CD4-positive, alpha-beta T cell treated with Interleukin-10 for 1 hour (primary cell): ENCODE measurements at places on chromosomes 12 and 14.

- DNase-seq = no peak
Measured at GRCh38 chr14:101862711-101863110, 101.2 kb downstream of the PPP2R5C start.

DNA sequence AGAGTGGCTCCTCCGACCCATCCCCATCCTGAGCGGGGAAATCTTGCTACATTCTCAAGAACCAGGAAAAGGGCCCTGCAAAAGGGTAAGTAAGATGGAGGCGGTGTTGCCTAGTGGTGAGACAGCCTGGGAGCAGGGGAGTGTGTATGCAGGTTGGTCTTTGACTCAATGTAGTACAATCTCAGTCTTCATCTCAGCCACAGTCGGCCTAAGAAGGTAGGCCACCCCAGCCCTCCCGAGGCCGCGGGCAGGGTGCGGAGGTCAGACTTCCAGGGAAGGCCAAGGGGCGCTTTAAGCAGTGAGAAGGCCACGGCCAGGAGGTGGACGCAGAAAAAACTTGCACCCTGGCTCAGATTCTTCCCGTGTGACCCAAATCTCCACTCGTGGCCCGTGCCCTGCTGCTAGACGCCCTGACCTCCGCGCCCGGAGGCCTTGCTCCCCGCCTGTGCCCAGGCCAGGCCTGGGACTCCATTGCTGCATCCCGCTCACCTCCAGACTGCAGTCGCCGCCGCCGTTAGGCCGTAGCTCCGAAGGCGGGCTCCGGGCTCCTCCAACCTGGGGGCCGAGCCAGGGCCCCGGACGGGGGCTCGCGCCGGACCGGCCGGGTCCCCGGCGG is 435 bp downstream of the FOXM1 start:
- peak; percentile 7 for DNase-seq

GRCh38 chr12:132702640-132703039 is 8.0 kb upstream of the PGAM5 start:
- DNase-seq = no peak

DNA sequence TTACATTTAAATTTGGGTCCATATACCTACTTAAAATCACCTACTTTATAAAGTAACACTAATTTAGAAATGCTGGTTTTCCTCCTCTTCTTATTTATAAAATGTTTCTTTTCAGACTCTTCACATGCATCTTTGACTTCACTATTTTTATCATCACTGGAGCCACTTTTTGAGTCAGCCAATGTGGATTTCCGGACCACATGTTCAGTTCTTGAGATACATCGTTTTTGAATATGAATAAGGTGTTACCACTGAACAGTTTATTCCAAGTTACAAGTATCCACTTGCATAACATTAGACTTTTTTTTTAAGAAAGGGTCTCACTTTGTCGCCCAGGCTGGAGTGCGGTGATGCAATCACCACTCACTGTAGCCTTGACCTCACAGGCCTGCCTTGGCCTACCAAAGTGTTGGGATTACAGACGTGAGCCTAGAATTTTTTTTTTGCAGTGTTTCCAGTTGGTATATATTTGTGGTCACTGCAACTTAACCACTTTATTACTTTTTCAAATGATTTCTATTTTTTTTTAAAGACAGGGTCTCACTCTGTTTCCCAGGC is 5.7 kb downstream of the FNTB start:
- DNase-seq = no peak

DNA sequence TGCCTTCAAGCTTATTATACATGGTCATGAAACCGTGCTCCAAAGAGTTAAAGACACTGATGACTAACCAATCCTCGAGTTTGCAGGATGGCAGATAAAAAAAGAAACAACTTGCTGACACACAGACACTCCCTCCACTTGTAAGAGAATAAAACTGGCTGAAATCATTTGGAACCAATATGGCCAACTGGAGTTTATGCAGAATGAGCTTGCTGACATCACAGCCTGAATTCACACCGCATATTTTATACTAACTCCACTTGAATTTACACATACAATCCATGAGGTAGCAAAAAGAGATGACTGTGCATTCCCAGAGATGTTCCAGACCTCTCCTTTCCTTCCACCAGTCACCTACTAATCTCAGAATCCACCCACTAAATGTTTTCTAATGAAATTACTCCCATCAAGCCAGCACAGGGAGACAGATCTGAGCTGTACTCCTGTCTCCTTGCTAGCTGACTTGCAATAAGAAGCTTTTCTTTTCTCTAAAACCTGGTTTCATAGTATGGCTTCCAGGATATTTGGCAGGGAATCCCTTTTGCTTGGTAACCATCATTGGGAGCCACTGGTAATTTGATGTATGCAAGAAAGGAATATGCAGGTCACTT is 15.8 kb upstream of the PTPRR start:
- DNase-seq = no peak

GRCh38 chr12:57452937-57453509 is 2.1 kb upstream of the INHBE start:
- peak; percentile 52 for DNase-seq

- DNase-seq = no peak
Measured at GRCh38 chr14:24418492-24418873, 11.0 kb downstream of the CBLN3 start.

DNA sequence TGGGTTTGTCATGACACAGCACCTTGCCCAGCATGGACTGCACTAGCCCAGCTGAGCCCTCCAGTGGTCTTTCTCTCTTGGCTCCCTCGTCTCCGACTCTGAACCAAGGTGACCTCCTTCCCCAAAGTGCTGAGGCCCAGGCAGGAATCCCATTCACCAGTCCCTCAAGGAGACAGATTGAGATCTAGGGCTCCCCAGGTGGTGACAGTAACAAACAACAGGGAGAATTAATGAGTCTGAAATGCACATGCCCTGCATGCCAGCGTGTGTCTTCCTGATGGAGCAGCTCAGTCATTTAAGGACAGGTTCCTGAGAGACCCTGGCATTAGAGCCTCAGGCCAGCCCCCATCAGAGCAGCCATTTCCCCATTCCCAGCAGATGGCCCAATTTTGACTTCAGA is 51.4 kb upstream of the OAS1 start:
- no peak for DNase-seq

- DNase-seq = no peak
Measured at GRCh38 chr12:31728289-31728916, 418 bp downstream of the AMN1 start.
